ENCODE measurements at places on chromosomes 11 and 22.

GRCh38 chr11:45133878-45134277 lies 12.6 kb upstream of the PRDM11 start:
- DNase-seq: no peak

- peak; percentile 25 for DNase-seq
Measured at GRCh38 chr22:23036684-23037428, 33.5 kb upstream of the GNAZ start.

GRCh38 chr11:70845591-70846041 lies 406.8 kb downstream of the SHANK2 start:
- no peak for DNase-seq

GRCh38 chr22:38706101-38706900 lies 557 bp downstream of the GTPBP1 start:
- DNase-seq: peak; percentile 59

GRCh38 chr22:37053310-37054055 lies 1.9 kb downstream of the KCTD17 start:
- no peak for DNase-seq

GRCh38 chr11:68009391-68010089 lies 587 bp upstream of the ALDH3B1 start:
- peak; percentile 67 for DNase-seq

- no peak for DNase-seq
Measured at GRCh38 chr22:20636075-20636812, 128.8 kb downstream of the MED15 start.

DNA sequence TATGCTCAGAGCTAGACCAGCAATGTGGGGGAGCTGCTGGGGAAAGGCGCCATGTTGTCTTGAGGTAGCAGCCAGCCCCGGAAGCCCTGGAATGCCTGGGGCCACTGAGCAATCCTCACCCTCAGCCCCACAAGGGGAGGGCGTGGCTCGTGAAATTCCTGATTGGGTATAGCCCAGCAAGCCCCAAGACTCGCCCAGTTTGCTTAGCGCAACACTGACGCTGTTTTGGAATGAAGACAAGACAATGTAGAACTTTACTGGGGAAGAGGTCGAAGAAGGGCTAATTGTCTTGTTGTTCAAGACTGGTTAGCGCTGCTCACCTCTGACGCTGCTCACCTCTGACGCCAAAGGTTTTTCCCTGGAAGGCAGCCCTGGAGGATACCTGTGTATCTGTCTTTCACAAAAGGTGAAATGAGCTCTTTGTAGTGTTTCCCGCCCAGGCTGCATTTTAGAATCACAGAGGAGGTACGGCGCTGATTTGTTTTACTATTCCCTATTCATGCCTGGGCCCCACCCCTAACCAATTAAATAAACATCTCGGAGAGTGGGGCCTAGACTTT lies 47.6 kb downstream of the ST3GAL4 start:
- DNase-seq: no peak

GRCh38 chr11:61916737-61917333 lies 531 bp downstream of the RAB3IL1 start:
- peak; percentile 24 for DNase-seq

DNA sequence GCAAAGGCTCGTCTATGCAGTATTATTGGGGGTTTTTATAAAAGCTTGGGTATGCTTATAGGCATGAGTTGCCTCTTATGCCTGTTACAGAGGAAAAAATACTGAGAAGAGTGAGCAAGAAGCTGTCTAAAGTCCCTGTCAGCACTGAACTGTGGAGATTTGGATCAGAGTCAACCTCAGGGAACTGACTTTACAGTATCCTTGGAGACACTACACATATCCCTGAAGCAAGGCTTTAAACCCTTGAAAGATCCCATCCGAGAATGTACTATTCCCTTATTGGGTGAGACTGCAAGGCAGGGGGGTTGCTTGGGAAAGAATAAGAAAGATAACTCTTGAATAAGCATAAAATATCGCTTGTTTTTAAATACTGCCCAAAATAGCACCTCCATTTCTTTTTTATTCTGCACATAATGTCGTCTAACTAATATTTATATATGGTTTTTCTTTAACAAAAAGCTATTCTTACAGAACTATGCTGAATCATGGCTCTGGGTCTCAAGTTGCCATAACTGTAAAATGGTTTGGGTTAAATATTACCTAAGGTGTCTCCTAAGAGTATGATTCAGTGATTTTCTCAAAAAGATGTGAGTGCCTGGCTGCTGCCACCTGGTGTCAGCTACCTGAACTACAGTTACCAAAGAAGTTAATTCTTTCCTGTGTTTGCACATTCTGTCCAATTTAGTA lies 1062.8 kb downstream of the DLG2 start:
- DNase-seq: peak; percentile 59

All from B cell (primary cell).